Fibroblast of gingiva (primary cell): ENCODE measurements at places on chromosomes 12 and 14.

DNA sequence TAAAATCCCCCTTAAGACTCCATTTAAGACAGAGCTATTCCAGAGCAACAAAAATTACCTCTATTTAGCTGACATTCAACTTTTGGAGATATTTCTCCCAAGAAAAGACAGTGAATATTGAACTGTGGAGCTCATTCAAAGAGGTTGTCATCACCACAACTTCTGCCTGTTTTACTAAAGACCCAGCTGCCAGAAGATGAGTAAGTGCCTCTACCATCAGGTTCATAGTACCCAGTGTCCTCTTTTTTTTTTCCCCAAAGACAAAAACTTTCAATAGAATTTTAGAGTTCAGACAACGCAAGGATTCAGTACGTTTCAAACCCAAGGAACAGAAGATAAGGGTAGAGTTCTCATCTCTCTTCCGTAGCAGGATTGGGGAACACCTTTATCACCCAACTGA is 461.3 kb downstream of the BCAT1 start:
- DNase-seq = no peak

- peak; percentile 89 for DNase-seq
Measured at GRCh38 chr12:29796823-29797263, 13.1 kb upstream of the TMTC1 start.

- DNase-seq = peak; percentile 59
Measured at GRCh38 chr14:76936483-76936882, 92.0 kb downstream of the IRF2BPL start.

DNA sequence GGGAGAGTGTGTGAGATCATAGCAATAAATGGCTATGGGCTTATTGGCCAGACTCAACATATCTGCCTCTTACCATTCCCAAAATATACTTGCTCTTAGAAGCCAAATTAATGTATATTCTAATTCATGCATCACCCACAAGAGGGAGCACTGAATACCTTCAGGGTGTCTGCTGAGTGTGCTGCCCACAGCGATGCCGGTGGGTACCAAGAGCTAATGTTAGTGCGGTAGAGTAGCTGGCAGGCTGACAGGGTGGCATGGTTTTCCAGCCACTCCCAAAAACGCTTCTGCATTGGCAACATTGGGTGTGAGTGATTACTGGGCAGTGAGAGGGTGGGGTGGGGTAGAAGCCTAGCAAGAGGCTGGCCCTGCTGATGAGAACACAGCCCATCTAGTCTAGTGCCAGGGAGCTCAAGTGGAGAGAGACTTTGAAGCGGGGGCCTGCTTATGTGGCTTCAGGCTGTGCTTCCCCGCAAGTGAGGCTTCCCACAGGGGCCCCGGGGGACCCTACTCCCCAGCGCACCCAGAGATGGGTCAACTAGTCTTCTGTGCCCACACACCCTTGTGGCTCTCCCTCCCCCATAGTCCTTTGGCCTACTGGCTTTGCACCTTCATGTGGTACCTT is 9.2 kb upstream of the PLEKHD1 start:
- no peak for DNase-seq

- no peak for DNase-seq
Measured at GRCh38 chr14:74519316-74520074, 25.9 kb downstream of the ISCA2 start.

- DNase-seq = no peak
Measured at GRCh38 chr14:68148276-68148675, 328.7 kb downstream of the RAD51B start.

- DNase-seq = peak; percentile 24
Measured at GRCh38 chr12:14567351-14568162, at the start of gene PLBD1. TSS of gene PLBD1 (minus strand) at chr12:14567883. CDS start at chr12:14567696, 187 bp downstream.

- no peak for DNase-seq
Measured at GRCh38 chr12:104152685-104153241, 14.8 kb upstream of the NFYB start.

- DNase-seq = peak; percentile 94
Measured at GRCh38 chr12:65868133-65868705, 43.9 kb downstream of the HMGA2 start.

- peak; percentile 89 for DNase-seq
Measured at GRCh38 chr14:77314043-77314442, 6.6 kb downstream of the POMT2 start.

- DNase-seq = no peak
Measured at GRCh38 chr14:77268989-77269600, 1.9 kb downstream of the NGB start.

- DNase-seq = no peak
Measured at GRCh38 chr12:67288561-67288960, 19.4 kb downstream of the CAND1 start.

DNA sequence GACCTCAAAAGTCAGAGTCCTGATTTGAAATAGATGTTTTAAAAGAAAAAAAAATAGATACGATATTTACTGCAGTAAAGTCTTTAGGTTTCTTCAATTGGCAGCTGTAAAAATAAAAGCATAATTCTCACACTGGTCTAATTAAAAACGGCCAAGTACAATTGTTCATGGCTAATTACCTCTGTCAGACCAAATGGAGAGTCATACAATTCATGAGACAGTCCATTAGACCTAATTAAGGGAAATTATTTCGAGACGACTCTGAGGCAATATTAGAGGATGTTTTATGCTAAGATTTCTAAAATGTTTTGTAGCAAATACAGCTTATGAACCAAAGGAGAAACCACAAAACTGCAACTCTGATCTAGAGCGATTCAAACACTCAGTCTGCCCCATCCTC is 131.3 kb downstream of the PHLDA1 start:
- DNase-seq = no peak

GRCh38 chr14:63012171-63012570 is 33.1 kb downstream of the KCNH5 start:
- no peak for DNase-seq

GRCh38 chr14:33839193-33840076 is 111.4 kb downstream of the EGLN3 start:
- DNase-seq = peak; percentile 35

DNA sequence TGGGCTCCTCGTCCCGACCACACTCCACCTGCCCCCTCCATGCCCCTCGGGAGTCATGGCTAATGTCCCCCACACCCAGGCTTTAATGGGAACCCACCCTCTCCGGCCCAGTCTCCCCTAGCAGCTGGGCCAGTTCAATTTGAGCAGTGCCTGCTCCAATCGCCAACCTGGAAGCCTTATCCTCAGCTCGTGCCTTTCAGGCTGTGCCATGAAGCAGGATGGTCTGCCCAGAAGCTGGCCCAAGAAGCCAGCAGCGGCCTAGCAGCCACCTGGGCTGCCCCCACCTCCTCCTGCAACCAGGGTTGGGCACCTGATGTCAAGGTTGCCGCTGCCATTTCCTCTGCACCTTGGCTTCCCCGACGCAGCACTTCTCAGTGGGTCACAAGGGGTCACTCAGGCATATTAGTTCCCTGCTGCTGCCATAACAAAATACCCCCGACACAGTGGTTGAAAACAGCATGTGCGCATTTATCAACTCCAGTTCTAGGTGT is 2.3 kb upstream of the CLBA1 start:
- DNase-seq = no peak

DNA sequence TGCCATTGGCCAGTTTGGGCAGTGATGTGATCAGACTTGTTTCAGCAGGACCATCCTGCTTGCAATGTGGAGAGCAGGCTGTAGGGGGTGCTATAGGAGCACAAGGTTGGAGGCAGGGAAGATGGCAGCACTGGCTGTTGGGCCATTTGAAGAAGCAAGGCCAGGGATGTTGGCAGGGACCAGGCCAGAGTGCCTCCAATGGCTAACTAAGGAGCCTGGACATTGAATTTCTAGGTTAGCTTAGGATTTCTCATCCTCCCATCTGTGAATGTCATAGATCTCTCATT is 23.5 kb downstream of the FGF23 start:
- DNase-seq = no peak

DNA sequence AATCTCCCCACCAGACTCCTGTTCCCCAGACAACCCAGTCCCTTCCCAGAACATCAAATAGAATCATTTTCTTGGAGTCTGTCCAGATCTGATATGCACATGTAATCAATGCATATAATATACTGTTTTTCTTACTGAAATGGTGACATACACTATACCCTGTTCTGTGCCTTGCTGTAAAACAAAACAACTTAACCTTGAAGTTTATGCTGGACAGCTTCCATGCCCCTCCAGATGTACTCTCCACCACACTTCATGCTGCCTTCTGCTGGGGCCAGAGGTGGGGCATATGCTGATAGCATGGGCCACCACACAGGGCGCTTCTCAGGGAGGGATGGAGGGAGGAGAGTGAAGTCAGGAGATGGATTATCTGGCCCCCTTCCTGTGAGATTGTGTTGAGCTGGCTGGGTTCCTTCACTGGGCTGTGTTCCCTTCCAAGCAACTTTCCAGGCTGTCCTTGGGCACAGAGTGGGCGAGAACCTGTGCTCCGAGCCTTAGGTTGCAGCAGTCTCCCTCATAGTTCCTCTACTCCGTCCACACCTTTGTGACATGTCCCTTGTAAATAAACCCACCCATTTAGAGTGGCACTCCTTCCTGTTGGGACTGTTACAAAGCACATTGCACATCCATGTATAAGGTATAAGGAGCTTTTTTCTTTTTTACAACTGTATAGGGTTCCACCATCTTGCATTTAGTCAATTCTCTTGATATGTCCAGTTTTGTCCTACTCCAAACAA is 77.6 kb upstream of the RIC8B start:
- no peak for DNase-seq

GRCh38 chr12:67876305-67876915 is 112.8 kb upstream of the IFNG-AS1 start:
- DNase-seq = no peak

DNA sequence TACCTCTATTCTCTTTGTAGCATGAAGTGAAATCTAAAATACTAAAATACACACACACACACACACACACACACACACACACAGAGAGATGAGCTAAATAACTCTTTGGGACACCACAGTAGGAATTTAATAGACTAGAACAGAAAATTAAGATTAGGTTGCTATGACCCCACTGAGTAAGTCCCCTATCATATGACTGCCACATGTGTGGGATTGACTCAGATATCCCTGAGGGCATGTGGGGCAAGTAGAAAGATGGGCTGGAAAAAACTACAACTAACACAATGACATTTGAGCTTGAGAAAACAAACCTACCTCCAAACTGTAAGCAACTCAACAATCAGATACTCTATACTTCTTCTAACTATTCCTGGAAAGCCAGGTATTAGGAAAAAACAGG is 27.0 kb downstream of the SLC25A21 start:
- peak; percentile 62 for DNase-seq

- peak; percentile 8 for DNase-seq
Measured at GRCh38 chr12:40921563-40922163, 229.4 kb downstream of the CNTN1 start.

DNA sequence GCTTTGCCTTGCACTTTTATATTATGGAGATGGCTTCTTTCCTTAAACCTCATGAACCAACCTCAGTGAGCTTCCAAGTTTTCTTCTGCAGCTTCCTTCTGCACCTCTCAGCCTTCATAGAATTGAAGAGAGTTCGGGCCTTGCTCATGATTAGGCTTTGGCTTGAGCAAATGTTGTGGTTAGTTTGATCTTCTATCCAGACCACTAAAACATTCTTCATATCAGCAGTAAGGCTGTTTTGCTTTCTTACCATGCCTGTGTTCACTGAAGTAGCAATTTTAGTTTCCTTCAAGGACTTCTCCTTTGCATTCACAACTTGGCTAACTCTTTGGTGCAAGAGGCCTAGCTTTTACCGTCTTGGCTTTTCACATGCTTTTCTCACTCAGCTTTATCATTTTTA is 125.4 kb downstream of the SNAPC1 start:
- DNase-seq = no peak

DNA sequence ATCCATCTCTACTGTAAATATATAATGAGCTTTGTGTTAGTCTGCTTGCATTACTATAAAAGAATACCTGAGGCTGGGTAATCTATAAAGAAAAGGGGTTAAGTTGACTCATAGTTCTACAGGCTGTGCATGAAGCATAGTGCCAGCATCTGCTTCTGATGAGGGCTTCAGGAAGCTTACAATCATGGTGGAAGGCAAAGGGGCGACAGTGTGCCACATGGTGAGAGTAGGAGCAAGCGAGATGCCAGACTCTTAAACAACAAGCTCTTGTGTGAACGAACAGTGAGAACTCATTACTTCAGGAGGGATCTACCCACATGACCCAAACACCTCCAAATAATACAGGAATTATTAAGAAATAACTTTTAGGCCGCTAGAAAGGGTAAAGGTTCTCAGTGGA is 28.1 kb downstream of the APOBEC1 start:
- no peak for DNase-seq

GRCh38 chr14:26709019-26709418 is 111.2 kb upstream of the NOVA1 start:
- DNase-seq = no peak

GRCh38 chr14:67722293-67722692 is 20.6 kb downstream of the RDH12 start:
- peak; percentile 35 for DNase-seq
